CD4-positive, alpha-beta T cell treated with Interleukin-12 subunit alpha and Interleukin-12 subunit beta, for 1 hour (primary cell): ENCODE measurements at places on chromosomes 16 and 17.
A peak's percentile ranks its signal among the peaks of the same experiment; 100 is the strongest.

- peak; percentile 50 for DNase-seq
Measured at GRCh38 chr16:70770626-70771552, 30.1 kb downstream of the VAC14 start.

DNA sequence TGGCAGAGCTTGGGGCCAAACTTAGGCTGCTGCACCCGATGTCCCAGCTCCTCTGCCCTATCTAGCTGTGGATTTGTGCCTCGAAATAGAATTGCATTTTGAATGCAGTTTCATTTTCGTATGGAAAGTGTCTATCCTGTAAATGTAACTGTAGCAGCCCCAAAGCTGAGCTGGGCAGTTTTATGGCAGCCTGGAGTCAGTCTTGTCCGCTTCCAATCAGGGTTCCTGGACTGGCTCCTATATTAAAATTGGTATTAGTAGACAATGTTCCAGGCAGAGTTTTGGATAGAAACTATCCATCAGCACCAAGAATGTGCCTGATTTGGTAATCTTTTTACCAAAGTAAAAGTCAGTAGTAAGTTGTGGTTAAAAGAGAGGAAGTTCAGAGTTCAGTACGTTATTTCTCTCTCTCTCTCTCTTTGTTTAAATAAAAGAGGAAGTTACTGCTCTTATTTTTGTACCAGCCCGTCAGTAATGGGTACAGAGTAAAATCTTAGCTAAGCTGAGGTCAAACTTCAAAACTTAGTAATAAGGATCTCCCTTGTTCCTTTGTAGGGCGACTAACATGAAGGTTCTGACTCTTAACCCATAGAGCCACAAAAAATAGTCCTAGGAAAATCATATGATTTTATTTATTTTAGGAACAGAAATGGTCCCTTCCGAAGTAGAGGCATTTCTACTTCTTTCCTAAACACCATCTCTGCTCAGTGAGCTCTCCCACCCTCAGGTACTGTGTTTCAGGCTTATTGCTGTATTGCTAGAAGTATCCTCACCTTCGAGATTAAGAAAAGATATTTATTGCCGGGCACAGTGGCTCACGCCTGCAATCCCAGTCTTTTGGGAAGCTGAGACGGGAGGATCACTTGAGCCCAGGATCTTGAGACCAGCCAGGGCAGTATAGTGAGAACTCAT is 28.0 kb downstream of the PRKCB start:
- peak; percentile 42 for DNase-seq

GRCh38 chr17:75941442-75941819 is 589 bp upstream of the FBF1 start:
- DNase-seq: no peak

DNA sequence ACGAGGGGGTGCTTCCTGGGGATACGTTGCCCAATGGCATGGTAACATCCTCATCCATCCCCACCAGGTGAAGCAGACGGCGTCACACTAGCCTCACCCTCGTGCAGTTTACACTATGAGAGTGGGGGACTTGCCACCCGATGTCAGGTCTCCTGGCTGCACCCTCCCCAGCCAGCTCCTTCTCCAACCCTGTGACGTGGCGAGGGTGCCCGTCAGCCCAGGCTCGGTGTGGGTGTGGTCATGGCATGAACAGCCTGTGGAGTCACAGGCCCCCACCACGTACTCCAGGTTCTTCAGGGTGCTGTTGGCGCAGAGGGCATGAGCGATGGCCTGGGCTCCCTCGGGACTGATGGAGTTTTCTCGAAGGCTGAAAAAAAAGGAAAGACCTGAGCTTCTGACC is 28.3 kb downstream of the NLRC3 start:
- DNase-seq: no peak

- no peak for DNase-seq
Measured at GRCh38 chr16:83952587-83952939, 477 bp upstream of the OSGIN1 start.

DNA sequence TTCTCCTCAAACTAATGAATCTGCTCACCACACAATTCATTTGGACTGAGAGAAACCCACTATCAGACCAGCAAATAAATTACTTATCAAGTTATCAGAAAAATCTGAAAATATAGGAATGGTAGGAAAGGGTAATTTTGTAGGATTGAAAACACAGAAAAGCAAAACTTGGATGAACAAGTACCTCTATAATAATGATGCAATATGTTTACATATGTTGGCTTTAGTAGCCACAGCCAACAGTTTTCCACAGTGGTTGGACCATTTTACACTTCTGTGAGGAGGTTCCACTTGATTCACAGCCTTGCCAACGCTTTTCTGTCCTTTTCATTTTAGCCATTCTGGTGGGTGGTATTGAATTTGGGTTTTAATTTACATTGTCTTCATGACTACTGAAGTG is 10.6 kb upstream of the GINS3 start:
- DNase-seq: no peak

DNA sequence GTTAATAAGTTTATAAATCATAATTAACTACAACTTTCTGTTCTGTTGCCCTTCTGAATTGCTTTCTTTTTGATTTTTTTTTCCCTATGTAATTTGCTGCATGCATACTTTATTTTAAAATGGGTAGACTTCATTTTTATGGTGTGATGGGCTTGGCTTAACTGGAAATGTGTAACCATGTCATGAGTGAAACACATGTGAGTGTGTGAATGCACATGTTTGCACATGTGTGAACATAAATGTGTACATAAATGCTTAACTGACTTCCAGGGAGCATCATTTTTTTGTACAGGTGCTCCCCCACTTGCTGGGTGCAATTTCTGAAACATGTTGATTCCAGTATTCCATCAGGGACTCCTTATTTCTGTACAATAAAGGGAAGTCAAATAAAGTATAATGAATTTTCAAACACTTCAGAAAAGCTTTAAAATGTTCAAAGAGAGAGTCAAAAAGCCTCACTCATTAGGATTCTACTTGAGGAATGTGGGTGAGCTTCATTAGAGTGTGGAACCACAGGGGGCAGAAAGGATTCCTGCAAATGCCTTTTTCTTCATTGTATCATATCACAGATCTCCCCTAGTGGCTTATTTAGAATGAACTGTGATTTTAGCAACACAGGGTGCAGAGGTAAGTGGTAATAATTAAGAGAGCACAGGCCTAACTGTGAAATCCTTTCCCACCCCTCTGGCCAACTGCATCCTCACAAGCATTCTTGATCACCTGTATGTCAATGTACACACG is 31.7 kb upstream of the CDH11 start:
- DNase-seq: no peak

DNA sequence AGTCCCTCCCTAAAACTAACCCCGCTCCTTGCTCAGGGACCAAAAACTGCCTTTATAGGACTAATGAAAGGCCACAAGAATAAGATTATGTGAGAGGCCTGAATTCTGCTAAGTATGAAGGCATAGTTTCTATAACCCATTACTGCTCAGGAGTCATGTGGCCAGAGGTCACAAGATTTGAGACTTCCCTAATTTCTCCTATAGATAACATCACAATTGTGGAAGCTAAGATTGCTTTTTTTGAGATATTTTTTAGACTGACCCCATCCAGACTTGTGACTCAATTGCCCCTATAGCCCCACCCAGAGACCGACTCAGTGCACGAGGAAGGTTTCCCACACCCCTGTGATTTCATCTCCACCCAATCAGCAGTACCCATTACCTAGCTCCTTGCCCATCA is 504.1 kb upstream of the GOT2 start:
- no peak for DNase-seq

DNA sequence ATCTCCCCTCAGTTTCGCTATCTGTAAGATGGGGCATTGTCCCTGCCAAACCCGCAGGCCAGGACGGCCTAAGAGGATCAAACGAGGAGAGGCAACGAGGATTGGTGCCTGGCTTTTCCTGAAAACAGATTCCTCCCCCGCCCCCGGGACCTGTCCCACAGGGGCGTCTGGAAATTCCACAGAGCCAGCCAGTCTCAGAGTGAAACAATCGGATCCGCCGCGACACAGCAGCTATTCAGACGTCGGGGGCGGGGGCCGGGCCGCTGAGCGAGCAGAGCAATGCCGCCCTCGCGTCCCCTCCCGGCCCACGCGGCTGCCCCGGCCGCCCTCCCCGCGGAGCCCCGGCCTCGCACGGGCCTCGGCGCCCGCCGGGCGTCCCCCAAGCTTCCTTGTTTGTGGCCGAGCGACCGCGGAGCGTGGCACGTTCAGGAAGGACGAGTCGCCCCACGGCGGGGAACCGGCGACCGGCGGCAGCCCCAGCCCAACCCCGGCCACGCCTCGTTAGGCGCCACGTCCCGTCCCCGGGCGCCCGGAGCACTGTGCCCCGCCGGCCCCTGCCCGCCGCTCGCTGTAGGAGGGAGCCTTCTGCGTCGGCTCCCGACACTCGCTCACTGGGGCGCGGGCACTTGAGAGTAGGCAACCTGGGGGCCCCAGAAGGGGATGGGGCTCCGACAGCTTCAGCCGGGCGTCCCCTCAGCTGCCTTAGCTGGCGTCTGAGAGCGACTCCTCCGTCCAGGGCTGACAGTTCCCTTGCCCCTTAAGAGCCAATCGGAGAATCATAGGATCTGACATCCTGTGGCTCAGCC is 29.6 kb upstream of the PHOSPHO1 start:
- peak; percentile 46 for DNase-seq

GRCh38 chr17:81153340-81153803 is 11.9 kb upstream of the PVALEF start:
- peak; percentile 27 for DNase-seq

GRCh38 chr17:63405741-63406261 is 40.3 kb downstream of the CYB561 start:
- DNase-seq: peak; percentile 51

GRCh38 chr17:63378411-63379375 is 67.4 kb downstream of the CYB561 start:
- no peak for DNase-seq

GRCh38 chr17:6556121-6557039 is at the start of gene PITPNM3:
TSS of gene PITPNM3 (minus strand) at chr17:6556555. CDS start at chr17:6556406, 149 bp downstream.
- no peak for DNase-seq

DNA sequence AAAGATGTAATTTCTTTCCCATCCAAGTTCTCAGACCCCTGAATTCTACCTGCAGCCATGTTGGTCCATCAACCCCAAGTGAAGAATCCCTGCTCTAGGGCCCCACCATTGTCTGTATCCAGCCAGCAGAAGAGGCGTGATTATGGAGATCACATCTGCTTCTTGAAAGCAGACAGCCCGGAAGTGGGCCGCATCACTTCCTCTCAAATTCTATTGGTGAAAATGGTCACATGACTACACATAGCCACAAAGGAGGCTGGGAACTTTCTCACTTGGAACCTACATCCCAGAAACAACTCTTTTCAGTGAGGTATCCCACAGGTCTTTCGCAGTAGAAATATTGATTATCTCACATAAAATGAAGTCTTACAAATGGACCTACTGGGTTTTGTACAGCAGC is 40.1 kb downstream of the IL4R start:
- no peak for DNase-seq

DNA sequence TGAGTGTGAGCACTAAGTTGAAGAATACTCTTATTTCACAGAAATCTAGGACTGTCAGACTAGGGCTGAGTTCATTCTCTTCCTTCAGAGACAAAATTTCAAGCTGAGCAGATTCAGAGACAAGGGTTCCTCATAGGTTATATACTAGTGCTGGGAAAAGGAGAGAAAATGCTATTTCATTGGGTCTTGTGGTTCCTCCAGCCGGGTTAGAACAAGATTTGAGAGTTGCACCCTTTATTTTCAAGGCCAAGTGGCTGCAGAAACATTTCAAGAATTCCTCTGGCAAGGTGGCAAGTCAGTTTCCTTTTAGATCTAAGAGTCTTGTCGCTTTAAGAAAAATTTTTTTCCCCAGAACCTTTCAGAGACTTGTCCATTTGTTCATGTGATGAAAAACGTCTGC is 6.8 kb downstream of the THUMPD1 start:
- DNase-seq: no peak

DNA sequence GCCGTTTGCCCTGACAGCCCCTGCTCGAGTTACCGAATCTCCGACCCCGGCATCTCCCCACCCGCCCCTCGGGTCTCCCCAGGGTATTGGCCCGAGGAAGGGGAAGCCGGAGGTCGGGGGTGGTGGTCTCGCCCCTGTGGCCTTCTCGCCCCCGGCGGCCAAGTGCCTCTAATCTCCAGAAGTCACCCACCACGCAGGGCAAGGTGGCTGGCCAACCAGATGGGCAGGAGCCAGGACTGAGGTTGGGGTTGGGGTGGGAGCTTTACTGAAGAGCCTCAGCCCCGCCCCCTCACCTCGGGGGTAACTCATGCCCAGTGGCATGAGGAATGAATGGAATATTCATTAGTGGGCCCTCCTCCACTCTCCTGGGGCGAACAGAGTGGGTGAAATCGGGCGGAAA is 637 bp downstream of the DHRS11 start:
- DNase-seq: no peak

GRCh38 chr17:82864713-82865248 is 25.0 kb upstream of the ZNF750 start:
- DNase-seq: no peak

DNA sequence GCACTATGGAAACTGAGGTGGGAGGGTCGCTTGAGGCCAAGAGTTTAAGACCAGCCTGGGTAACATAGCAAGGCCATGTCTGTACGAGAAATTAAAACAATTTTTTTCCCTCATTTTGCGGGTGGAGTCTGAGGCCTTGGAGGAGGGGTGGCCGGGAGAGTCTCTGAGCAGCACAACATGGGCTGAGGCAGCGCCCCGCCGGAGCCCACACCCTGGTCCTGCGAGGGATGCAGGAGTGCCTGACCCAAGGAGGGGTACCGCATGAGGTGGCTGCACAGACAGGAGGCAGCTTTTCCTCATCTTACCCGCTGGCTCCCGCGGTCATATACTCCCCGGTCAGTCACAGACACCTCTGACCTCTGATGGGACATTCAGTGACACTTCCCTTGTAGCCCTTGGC is 67.7 kb downstream of the MSI2 start:
- DNase-seq: no peak

DNA sequence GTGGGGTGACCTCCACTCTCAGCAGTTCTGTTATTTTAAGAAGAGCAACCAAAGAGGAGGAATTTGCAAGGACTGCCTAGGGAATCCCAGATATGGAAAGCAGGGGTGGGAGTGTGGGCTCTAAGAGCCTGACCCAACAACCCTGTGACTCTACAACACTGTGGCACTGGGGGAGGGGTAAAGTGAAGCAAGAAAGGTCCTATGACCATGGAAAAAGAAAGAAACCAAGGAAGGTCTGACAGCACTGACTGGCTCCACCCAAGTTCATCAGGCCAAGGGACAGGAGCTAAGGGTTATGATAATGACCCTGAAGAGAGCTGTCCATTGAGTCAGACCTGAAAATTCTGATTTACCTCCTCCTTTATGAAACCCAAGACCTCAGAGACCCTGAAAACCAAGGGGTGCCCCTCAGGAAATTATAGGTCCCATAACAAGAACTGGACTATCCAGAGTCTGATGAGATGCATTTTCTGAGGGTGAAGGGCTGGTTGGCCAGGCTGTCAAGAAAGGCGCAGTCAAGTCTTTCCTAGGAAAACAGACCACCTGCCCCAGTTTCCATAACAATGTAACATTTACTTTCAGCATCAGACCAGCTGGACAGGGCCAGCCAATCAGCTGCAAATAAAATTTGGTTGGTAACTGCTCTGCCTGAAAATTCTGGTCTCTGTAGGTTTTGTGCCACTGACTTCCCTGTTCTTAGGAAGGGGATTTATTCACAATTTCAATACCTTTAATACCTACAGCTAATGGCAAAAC is 53.8 kb upstream of the MTMR4 start:
- no peak for DNase-seq
